CD8-positive, alpha-beta memory T cell (primary cell): ENCODE measurements at places on chromosomes 2 and 18.
A peak's percentile ranks its signal among the peaks of the same experiment; 100 is the strongest.

DNA sequence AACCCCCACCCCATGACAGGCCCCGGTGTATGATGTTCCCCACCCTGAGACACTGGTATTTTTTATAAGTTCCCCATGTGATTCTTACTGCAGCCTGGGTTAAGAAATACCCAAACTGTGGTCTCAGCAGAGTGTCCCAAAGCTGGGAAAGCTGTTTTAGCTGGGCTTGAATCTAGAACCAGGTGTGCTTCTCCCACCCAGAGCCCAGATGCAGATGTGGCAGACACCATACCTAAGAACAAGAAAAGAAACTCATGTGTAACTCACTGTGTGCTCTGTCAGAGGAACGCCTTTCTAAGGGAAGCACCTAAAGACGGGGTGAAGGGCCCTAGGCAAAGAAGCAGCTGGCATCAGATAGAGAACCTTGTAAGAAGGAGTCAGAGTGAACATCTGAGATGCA lies 23.9 kb downstream of the DOK1 start:
- no peak for DNase-seq

- no peak for DNase-seq
Measured at GRCh38 chr18:76710646-76711520, 111.5 kb upstream of the ZNF236 start.

GRCh38 chr2:130824492-130825061 lies 12.1 kb upstream of the ARHGEF4 start:
- DNase-seq, result peak; percentile 88

- no peak for DNase-seq
Measured at GRCh38 chr2:104685591-104685990, 168.3 kb upstream of the POU3F3 start.

DNA sequence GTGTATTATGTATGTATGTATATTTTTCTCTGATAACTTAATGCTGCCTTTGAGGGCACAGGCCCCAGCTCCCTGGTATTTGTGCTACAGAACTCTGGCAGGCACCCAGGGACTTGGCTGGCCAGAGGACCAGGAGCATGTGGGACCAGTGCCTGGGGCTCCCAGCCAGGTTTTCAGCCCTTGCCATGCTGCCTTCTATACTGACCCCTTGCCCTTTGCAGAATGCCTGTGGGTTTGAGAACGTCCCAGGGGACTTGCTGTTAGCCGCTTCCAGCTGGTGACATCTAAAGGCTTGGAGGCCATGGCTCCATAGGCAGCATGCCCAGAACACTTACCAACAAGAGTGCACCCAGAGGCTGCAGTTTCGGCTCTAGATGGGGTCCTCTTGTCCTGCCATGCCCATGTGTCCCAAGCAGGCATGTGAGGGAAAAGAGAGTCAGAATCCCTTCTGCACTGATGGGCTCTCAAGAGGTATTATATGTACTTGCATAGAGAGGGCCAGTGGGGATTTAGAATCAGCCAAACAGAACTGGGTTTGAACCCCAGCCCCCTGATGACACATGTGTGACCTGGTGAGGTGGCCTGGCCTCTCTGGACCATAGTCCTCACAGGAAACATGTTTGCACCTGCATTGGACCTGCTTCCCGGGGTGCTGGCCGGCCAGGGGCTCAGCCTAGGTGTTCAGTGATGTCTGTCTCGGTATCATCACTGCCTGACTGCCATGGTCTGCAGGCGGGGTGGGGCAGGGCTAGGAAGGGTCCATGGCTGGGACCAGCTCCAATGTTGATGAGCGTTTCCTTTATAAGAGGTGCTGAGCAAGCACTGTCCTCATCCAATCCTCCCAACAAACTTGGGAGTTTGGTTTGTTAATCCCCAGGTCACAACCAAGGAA lies 119.2 kb upstream of the FHL2 start:
- no peak for DNase-seq

- no peak for DNase-seq
Measured at GRCh38 chr2:123609077-123609476, 416.0 kb upstream of the CNTNAP5 start.

DNA sequence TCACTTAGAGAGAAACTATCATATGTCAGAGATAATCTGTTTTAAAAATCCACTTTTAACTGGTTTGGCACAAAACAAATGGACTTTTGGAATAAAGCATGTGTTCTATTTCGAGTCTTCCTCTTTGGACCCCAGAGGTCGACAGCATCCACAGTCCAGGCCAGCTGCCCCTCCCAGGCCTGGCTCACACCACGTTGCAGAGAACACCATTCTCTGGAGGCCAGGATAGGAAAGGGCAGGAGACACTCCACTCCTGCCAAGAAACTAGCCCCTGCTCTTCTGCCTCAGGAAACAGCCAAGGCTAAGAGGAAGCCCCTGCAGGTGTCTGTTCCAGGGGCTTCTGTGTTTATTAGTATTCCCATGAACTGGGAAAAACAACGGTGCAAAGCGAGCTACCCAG lies 456.6 kb upstream of the ID2 start:
- no peak for DNase-seq

GRCh38 chr18:56083523-56084287 lies 495.7 kb upstream of the TCF4 start:
- DNase-seq, result no peak

DNA sequence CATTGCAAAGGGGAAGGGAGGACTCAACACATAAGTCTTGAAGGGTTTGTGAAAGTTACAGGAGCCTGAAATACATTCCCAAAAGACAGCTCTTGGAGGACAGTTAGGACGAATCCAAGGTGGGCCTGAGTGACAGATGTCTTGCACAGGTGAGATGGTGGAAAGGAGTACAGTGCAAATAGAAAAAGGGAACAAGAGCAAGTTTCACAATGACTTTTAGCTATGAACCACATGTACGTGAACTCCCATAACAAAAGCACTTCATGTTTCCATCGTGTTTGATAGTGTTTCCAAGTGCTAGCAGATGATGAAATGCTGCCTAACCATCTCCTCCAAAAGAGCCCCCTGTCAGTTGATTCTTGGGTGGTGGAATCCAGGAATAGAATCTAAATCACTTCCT lies 1.8 kb downstream of the IL18RAP start:
- DNase-seq, result no peak

DNA sequence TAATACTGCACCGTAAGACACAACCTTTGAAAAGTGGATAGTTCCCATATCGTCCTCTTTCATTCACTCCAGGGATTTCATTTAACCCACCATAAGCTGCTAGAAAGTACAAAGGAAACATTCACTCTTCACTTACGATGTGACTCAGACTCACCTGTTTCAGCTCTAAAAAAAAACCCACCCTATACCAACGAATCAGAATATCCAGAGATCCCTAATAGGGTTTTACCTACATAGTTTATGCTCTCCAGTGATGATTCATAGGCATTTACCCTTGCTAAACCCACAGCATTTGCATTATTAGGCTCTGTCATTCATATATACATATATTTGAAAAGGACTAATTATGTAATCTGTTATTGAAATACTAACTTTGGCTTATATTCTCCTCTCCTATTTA lies 60.2 kb downstream of the PRPF40A start:
- no peak for DNase-seq

DNA sequence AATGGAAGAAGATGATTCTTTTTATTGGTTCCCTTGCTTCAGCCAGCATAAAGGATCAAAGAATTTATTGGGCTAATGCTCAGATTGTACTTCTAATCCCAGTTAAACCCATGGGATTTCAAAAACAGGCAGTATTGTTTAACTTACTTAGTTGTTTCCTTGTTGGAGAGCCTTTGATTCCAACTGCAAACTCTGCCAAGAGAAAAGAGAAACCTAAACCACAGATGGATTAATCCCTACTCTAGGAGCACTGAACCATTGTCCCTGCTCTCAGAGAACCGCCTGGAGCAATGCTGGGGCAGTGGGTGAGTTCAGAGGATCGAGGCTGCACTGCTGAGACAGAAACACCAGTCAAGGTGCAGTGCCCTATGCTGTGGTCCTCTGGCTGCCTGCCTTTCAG lies 44.9 kb upstream of the SIGLEC15 start:
- no peak for DNase-seq

DNA sequence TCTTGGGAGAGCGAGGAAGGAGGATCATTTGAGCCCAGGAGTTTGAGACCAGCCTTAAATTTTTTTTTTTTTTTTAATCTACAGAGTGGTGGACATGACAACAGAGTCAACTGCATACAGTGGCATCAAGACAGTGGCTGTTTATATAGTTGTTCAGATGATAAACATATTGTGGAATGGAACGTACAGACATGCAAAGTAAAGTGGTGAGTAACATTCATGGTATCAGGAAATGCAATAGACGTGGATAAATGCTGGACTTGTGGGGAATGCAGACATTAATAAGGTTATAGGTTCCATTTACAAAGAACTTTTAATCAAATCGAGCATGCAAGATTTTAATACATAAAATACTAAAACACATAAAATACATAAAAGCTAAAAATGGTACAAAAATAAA lies 11.9 kb downstream of the WDR43 start:
- DNase-seq, result no peak

- DNase-seq, result no peak
Measured at GRCh38 chr18:61334951-61335683, 1.9 kb downstream of the CDH20 start.

DNA sequence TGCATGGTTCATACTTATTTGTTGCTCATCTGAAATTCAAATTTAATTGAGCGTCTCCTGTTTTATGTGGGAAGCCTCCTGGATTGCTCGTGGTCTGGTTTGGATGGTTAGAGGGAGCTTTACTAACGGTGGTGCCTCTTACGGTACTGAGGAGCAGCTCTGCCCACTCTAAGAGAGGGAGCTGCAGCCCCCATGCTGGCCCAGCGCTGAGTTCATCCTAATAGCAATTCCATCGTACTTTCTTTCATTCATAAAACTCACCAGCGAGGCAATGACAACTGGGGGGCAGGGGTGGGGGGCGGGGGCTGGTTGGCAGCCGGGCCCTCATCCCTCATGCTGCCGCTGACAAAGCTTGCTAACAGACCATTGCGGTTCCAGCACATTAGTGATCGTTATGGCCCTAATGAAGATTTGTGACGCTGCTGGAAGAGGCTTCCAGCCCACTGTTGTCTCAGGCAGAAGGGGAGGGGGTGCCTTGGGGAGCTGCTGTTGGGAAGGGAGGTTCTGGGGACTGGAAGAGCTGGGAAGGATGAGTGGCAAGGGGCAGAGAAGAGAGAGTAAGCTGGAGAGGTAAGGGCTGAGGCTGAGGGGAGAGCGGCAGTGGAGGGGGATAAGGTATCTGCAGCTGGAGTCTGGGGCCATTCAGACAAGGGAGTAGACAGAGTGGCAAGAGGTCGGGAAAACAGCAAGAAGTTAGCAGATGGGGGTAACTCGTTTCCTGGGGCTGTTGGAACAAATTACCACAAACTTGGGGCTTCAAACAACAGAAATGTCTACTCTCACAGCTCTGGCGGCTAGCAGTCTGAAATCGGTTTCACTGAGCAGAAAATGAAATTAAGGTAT lies 238.1 kb downstream of the LPIN1 start:
- DNase-seq, result no peak

DNA sequence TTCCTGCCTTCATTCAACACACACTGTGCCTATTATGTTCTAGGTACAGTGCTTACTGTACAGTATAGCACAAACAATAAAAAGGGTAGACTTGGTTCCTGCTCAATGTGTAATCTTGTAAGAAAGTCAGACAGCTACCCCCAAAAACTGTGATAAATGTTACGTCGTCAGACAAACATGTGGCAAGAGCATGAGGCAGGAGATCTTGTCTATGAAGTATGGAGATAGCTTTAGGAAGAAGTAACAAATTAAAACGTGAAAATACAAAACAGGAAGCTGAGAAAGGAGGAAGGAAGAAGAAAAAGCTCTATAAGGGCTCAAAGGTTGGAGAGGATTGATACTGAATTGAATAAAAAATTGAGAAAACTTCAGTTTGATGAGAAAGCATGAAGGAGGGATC lies 276.2 kb upstream of the HNRNPA3 start:
- no peak for DNase-seq

GRCh38 chr2:212609479-212609878 lies 70.9 kb upstream of the ERBB4 start:
- no peak for DNase-seq

DNA sequence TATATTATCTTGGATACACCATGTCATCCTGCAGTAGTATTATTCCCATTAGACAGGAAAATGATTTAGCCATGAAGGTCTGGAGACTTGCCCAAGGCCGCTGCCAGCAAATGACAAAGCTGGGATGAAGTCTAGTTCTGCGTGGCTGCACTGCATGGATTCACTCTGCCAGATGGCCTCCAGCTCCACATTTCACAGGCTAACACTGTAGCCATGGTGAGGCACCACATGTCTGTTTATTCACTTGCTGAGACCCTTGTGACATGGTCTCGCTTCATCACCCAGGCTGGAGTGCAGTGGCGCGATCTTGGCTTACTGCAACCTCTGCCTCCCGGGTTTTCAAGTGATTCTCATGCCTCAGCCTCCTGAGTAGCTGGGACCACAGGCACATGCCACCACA lies 31.5 kb upstream of the SCG2 start:
- DNase-seq, result no peak

- DNase-seq, result no peak
Measured at GRCh38 chr2:118989481-118989880, 47.5 kb downstream of the MARCO start.

- no peak for DNase-seq
Measured at GRCh38 chr18:44098551-44099098, 582.1 kb upstream of the SETBP1 start.

DNA sequence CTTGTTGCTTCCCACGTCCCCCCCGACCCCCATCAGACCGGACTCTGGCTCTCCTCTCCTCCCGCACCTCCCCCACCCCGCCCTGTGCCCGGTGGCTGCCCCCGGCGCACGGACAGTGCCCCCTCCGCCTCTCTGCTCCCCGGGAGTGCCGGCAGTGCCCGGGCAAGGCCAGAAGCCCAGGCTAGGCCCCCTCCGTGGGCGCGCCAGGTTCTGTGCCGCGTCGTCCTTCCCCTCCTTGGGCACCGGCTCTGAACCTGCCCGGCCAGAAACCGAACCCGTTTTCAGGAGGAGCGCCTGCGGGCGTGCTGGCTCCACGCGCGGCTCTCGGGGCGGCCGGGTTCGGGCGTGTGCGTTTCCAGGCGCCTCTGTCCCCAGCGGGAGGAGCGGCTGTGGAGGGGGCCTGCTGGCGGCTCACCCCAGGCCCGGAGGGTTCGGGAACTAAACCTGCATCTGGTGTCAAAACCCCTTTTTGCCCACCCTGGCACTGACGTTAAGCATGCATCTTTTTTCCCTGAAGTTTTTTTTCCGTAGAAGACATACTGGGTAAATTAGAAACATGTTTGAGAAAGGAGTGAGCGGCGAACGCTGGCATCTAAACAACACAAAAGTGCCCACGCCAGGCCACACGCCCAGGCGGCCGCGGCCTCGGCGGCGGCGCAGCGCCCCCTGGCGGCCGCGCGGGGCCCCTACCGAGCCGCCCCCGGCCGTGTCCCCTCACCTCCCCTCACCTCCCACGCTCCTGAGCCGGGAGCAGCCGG lies 123.9 kb upstream of the SLC1A4 start:
- DNase-seq, result peak; percentile 70

- no peak for DNase-seq
Measured at GRCh38 chr2:36369163-36369562, 13.6 kb downstream of the CRIM1 start.

GRCh38 chr18:37661478-37661877 lies 95.9 kb upstream of the CELF4 start:
- no peak for DNase-seq
